DND-41 (cell line): ENCODE measurements at places on chromosomes 4 and X.
A peak's percentile ranks its signal among the peaks of the same experiment; 100 is the strongest.

DNA sequence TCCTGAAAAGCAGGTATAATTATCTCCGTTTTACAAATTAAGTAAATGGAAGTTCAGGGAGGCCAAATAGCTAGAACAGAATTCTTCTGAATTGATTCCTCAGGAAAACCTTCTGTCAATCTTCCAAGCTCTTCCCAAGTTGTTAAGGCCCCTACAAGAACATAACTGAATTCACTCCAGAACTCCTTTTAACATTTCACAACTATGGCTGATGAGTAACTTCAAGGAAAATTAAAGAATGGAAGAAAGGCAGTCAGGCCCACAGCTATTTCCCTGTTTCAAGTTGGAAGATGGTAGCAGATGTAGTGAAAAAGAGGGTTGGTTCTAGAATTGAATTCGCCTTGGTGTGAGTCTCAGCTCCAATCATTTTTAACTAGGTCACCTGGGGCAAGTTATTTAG is 15.9 kb downstream of the SETD7 start:
- DNase-seq, result no peak

GRCh38 chrX:128438082-128438481 is 385.9 kb upstream of the ACTRT1 start:
- DNase-seq, result no peak

DNA sequence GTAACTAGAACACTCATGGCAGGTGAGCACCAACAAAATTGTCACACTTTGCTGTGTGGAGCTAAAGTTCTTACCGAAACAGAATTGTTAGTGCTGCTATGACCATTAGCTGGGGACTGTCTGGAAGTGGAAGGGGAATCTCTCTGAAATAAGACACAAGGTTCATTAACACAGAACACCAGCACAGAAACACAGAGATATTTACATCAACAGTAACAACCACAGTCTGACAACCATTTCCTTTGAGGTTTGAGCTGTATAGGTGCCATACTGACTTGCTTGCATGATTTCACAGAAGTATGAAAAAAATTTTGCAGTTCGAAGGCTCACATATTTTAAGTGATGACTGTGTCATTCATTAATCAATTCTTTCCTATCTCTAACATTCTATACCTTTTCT is 109.8 kb downstream of the NYX start:
- no peak for DNase-seq

DNA sequence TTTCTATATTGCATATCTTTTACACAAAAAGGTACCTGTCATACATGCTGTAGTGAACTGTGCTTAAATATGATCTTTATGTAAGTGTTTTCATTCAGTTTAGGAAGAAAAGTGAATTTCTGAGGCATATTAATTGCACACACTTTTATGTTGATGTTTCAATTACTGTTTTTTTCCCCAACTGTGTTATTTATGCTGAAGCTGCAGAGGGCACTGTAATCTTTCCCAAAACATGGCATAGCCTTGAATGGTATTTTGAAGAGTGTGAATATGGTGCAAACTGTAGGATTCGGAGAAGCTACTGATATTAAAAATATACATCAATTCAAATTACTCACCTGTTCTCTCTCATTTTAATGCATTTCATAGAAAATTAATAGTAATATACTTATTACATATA is 6.0 kb upstream of the CENPE start:
- no peak for DNase-seq

DNA sequence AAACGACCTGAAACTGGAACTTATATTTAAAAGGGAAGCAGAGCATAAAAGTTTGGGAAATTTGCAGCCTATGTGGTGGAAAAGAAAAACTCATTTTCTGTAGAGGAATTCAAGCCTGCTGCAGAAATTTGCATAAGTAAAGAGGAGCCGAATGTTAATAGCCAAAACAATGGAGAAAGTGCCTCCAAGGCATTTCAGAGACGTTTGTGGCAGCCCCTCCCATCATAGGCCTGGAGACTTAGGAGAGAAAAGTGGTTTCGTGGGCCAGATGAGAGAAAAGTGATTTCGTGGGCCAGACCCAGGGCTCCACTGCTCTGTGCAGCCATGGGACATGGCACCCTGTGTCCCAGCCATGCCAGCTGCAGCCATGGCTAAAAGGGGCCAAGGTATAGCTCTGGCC is 361.9 kb downstream of the PCDH19 start:
- DNase-seq, result no peak

DNA sequence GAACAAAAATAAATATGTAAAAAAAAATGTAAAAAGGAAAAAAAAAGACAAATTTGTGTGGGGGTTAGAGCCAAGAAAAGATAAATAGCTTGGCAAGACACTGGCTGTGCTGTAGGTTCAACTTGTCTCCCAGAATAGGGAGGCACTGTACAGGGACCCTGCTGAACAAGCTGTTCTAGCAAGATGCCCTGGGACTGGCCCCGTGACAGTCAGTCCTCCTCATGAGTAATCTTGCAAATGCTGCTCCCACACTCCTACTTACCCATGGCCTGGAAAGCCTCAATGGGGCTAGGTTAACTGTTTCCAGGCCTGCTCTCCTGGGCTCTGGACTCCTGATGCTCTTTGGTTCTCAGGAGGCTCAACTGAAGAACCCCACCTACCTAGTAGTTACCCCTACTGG is 106.8 kb downstream of the ATG4A start:
- no peak for DNase-seq

- no peak for DNase-seq
Observed at GRCh38 chrX:47206316-47206715, 12.2 kb upstream of the CDK16 start.

GRCh38 chrX:15808254-15808653 is 18.0 kb downstream of the ZRSR2 start:
- no peak for DNase-seq

DNA sequence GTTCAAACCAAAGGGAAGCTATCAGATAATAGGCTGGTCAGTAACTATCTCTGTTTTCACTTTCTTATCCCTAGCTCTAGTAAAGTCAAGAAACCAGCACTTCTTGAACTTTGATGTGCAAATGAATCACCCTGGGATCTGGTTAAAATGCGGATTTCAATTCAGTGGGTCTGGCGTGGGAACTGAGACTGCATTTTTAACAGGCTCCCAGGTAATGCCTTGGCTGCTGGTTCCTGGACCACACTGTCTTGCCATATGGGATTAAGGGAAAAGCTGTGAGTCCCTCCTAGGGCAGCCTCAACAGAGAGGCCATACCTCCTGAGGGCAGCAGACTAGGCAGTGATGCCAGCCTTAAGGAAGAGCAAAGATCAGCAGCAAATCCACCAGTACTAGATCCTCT is 1.7 kb downstream of the RNF175 start:
- no peak for DNase-seq

DNA sequence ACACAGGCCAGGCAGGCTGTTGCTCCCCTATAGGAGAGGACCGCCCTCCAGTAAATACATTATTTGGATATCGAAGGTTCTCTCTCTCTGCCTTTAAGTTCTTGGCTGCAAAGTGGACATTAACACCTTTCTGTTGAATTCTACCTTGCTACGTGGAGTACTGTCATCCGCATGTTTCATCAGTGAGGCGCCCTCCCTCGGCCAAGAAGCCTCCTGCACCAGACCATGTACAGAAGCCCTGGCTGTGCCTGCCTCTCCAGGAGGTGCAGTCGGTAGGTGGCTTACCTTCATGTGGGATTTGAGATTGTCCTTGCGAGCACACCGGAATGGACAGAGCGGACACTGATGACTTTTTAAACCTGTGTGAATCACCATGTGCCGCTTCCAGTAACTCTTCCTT is 46.7 kb downstream of the ZNF827 start:
- no peak for DNase-seq

DNA sequence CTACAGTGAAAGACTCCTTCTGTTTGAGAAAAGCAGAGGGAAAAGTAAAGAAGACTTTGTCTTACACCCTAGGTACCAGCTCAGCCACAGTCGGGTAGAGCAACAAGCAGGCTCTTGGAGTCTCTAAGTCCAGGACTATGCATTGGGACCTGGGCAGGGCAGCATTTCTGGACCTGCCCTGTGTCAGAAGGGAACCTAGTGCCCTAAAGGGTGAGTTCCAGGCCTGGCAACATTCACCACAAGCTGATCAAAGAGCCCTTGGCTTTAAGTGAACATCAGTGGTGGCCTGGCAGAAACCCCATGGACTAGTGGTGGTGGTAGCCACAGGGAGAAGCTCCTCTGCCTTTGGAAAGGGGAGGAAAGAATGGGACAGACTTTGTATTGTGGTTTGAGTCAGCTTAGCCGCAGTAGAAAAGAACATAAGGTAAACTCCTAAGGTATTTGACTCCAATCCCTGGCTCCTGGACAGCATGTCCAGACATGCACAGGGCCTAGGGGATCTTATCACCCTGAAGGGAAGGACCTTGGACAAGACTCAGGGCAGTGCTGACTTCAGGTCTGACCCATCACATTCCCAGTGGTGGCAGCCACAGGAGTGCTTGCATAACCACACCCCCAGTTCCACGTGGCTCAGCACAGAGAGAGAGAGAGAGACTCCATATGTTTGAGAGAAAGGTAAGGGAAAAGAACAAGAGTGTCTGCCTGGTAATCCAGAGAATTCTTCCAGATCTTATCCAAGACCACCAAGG is 32.6 kb downstream of the CCDC158 start:
- DNase-seq, result no peak

DNA sequence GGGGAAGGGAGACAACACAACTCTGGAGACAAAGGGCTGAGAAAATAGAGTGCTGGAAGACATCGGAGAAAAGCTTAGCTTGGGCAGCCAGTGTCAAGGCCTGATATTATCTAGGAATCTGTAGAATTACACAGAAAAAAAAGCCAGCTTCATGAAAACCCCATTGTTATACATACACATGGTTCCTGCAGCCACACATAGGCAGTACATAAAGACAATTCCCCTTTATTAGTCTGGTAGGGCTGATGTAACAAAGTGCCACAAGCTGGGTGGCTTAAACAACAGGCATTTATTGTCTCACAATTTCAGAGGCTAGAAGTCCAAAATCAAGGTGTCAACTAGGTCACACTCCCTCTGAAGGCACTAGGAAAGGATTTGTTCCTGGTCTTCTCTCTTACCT is 503.5 kb downstream of the MID1IP1 start:
- no peak for DNase-seq

DNA sequence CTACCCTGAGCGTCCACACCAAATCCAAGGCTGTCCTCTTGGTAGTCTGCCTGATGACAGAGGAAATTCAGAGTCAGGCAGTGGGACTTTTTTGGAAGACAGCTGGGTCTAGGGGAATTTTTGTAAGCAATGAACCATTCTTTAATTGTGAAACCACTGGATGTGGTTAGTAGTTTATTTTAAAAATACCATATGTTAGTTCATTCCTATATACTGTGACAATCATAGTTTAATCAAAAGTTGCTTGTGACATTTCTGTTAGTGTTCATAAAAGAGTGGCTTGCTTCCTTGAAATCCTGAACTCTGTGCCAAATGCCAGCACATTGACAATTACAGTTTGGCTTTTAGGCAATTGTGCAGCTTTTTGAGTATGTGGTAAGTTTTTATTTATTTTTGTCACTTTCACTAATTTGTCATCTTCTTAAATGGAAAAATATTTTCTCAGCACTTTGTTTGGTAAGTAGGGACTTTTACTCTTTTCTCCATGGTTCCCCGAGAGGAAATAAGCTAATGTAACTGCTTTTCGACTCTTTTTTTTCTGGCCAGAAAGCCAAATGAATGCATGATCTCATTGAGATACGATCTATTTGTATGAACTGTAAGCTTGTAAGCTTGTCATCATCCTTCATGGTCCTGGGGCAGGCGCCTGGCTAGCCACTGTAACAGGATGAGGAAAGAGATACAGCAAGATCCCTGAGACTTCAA is 72.6 kb upstream of the SLC4A4 start:
- DNase-seq, result no peak

GRCh38 chrX:108397627-108398391 is 40.4 kb downstream of the COL4A6 start:
- DNase-seq, result no peak

DNA sequence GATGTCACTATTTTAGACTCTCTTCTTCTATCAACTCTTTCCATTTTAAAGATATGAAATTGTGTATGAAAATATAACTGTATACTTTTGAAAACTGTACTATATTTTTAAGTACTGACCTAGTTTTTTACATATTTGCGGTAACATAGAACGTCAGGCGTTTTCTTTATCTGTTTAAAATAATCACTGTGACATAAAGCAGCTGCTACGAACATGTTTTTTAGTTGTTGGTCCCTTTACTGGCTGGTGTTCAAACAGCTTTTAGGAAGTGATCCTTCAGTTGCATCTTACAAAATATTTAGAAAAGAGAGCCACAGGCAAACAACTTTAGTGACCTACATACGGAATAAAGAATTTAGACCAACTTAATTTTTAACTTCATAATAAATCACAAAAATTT is 73.1 kb downstream of the METTL14 start:
- no peak for DNase-seq

DNA sequence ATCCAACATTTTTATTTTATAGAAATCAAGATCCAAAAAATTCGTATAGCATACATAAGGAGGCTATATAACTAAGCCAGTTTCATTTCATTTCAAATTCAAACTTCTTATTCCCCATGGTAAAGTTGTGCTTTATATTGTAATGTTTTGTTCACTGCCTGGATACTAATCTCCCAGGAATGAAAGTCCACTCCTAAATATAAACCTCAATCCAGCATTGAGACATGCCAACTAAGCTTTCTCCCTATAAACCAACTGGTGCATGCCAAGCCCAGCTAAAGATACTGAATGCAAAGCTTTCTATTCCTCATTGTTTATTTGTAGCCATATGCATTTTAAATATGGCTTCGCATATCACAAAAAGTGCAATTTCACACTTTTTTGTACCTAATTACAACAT is 63.8 kb upstream of the INPP4B start:
- DNase-seq, result no peak

DNA sequence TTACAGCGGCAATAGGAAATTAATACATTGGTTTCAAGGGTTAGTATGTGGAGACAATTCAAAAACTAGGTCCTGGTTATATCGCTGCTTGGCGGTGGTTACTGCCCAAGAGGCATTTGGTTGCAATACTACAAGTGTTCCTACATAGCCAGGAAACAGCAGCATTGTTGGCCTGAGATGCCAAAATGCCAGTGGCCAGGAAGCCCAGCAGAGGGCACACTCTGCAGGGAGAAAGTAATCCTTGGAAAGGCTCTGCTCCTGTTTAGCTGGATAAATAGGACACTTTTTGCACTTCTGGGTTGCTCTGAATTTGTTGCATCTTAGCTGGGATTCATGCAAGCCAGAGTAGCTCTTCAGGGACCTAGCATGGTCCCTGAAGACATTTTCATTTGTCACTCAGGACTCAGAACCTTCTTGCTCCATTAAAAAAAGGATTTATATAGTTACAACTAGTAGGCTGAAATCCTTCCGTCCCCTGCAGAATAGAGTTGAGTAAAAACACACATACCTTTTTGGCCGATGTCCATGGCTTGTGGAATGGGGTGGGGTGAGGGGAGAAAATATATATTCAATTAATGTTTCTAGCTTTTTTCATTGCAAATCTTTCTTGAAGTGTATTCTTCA is 8.1 kb upstream of the GPR119 start:
- peak; percentile 14 for DNase-seq

DNA sequence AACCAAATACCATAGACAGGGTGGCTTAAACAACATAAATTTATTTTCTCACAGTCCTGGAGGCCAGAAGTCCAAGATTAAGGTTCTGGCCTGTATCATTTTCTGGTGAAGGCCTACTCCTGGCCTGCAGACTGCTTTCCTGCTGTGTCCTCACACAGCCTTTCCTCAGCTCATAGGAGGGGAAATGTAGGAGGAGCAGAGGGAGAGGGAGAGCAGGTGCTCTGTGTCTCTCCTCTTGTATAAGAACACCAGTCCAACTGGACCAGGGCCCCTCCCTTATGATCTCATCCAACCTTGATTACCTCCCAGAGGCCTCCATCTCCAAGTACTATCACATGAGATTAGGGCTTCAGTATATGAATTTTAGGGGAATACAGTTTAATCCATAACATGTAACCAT is 34.3 kb downstream of the RAPGEF2 start:
- DNase-seq, result no peak

- no peak for DNase-seq
Observed at GRCh38 chr4:169745291-169745690, 12.5 kb downstream of the HPF1 start.
